T-helper 2 cell treated with Interferon-gamma antibody and Interleukin-4, amounts not matched to agents 5 μg/mL and 100 μg/mL, for 36 hours (primary cell): ENCODE measurements at places on chromosomes 7 and 10.

DNA sequence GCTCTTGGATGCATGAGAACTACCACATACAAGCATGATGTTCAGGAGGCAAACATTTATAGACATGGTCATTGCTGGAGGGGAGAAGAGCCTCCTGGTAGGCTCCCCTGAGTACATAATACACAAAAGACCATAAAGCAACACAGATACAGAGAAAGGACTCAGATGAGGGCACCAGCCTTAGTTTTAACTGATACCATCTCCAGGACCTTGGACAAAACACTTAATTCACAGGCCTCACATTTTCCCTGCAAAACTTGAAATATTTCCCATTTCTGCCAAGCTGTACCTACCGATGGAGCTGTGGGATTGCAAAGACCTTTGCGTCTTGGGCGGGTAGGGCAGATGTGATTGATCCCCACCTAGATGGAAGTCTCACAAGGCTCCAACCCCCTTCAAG is 16.7 kb upstream of the ZNF488 start:
- H3K4me3 ChIP-seq: no peak overlapping the region
- H3K36me3 ChIP-seq: peaks cover 2% of the 10 kb centered on the region
- no peak for DNase-seq
- H3K27ac ChIP-seq: no peak overlapping the region

DNA sequence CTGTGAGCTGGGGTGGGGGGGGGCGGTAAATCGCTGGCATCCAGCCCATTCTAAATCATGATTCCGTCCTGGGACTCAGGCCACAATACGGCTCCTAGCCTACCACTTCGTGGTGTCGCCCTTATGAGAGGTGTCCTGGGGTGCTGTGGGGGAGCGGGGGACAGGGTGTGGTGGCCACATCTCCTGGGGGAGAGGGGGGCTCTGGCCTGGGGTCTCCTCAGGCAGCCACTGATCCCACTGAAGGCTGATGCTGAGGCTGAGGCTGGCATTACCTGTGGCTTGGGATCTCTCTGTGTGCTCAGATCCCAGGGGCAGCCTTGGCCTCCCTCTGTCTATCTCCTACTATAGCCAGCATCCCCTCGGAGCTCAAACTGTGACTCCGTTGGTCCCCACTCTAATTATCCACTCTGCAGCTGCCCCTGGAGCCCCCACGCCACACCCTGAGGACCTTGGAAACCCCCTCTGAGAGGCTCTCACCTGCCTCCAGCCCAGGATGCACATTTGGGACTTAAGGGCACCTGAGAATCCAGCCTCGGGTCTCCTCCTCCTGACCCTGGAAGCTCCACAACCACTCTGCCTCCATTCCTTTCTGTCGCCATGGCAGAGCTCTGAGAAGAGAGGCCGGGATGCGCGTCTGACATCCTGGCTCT is 249.3 kb upstream of the TCERG1L start:
- H3K4me1 ChIP-seq: no peaks in the 10 kb centered on the region
- DNase-seq: no peak
- no peaks in the 10 kb centered on the region for H3K36me3 ChIP-seq
- no peak overlapping the region for H3K4me3 ChIP-seq
- H3K27me3 ChIP-seq: no peaks in the 10 kb centered on the region

DNA sequence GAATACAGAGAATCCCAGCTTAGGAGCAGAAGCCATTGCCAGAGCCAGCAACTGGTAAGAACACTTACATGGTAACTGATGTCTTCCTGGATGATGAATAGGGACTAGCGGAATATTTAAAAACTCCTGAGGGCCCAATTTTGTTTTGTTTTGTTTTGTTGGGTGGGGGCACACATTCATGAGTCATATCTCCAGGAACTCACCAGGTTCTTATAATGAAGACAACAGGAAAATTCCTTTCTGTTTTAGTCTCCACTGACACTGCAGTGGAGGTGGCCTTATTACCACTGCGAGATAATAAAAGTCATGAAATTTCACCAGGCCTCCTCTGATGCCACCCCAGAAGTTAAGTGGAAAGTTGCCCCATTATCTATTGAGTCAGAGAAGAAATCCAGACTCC is 6.6 kb upstream of the CUZD1 start:
- no peak for DNase-seq
- no peak overlapping the region for H3K4me3 ChIP-seq
- H3K36me3 ChIP-seq: peaks cover 61% of the 10 kb centered on the region
- H3K4me1 ChIP-seq: peaks cover 30% of the 10 kb centered on the region
- no peaks in the 10 kb centered on the region for H3K27me3 ChIP-seq

GRCh38 chr10:69268761-69269416 is 9.4 kb upstream of the HK1 start:
- no peaks in the 10 kb centered on the region for H3K36me3 ChIP-seq
- H3K4me3 ChIP-seq: no peak overlapping the region
- no peak for DNase-seq
- peaks cover 4% of the 10 kb centered on the region for H3K4me1 ChIP-seq

- no peak for DNase-seq
- no peaks in the 10 kb centered on the region for H3K36me3 ChIP-seq
- peaks cover 43% of the 10 kb centered on the region for H3K27me3 ChIP-seq
These were observed 135.4 kb downstream of the KIF20B start for GRCh38 chr10:89836840-89837164.

GRCh38 chr10:73172867-73173266 is 4.9 kb downstream of the FAM149B1 start:
- no peak for DNase-seq
- peaks cover 8% of the 10 kb centered on the region for H3K4me1 ChIP-seq
- no peak overlapping the region for H3K4me3 ChIP-seq
- H3K27ac ChIP-seq: no peak overlapping the region
- no peaks in the 10 kb centered on the region for H3K27me3 ChIP-seq
- H3K36me3 ChIP-seq: peaks cover 9% of the 10 kb centered on the region

- no peak overlapping the region for H3K27ac ChIP-seq
- H3K36me3 ChIP-seq: no peaks in the 10 kb centered on the region
- DNase-seq: no peak
- no peaks in the 10 kb centered on the region for H3K27me3 ChIP-seq
- no peak overlapping the region for H3K4me3 ChIP-seq
- peaks cover 2% of the 10 kb centered on the region for H3K4me1 ChIP-seq
These were observed 18.0 kb downstream of the MACC1 start for GRCh38 chr7:20199015-20199737.

DNA sequence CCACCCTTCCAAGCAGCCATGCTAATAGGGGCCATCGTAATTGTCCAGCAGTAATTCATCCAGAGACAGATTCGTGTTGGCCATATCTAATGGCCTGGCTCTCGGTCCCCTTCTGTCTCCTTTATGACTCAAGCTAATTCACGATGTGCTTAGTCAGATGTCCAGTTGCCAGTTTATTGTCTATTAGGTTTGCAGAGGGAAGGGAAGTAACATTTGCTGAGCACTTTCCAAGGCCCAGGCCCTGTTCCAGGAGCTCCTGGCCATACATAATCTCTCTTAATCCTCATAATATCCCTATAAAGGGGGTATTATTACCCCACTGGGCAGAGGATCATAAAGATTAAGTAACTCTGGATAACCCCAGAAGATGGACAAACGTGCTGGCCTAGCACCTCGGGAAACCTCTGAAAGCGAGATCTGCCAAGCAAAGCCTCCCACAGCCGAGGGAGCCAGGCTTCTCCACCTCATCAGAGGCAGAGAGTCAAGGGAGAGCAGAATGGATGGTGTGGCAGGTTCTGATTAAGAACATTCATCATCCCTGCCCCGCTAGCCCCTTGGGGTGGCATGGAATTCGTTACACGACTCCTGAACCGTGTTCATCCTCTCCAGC is 153.7 kb downstream of the PLXNA4 start:
- DNase-seq: no peak
- H3K27ac ChIP-seq: no peak overlapping the region
- peaks cover 26% of the 10 kb centered on the region for H3K4me1 ChIP-seq
- H3K27me3 ChIP-seq: peaks cover 50% of the 10 kb centered on the region
- no peak overlapping the region for H3K4me3 ChIP-seq
- peaks cover 12% of the 10 kb centered on the region for H3K36me3 ChIP-seq

- no peaks in the 10 kb centered on the region for H3K27me3 ChIP-seq
- H3K4me3 ChIP-seq: no peak overlapping the region
- no peaks in the 10 kb centered on the region for H3K36me3 ChIP-seq
- no peak overlapping the region for H3K27ac ChIP-seq
- peak; percentile 6 for DNase-seq
These were observed 81.9 kb upstream of the CALN1 start for GRCh38 chr7:72493850-72494661.

- no peak for DNase-seq
- H3K27me3 ChIP-seq: no peaks in the 10 kb centered on the region
- H3K4me3 ChIP-seq: no peak overlapping the region
- H3K4me1 ChIP-seq: peaks cover under 1% of the 10 kb centered on the region
- no peak overlapping the region for H3K27ac ChIP-seq
These were observed 182.7 kb downstream of the CUX1 start for GRCh38 chr7:102000123-102000522.

DNA sequence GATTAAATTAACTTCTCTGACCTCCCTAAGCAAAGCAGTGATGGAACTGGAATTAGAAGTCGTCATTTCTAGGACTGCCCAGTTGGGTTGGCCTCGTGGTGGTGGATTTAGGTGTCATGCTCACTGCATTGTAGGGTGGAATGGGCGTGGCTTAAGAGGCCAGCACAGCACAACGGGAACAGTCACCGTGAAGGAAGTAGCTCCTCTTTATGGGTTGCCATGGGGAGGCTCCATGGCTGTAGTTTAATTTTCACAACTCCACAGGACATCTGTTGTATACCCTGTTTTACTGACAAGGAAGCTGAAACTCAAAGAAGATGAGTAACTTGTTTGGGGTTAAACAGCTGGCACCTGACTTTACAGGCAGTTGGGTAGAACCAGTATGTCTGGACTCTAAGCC is 208.3 kb downstream of the CELF2 start:
- peak overlapping the region; percentile 87 for H3K27ac ChIP-seq
- H3K4me3 ChIP-seq: peak overlapping the region; percentile 55
- no peaks in the 10 kb centered on the region for H3K27me3 ChIP-seq
- DNase-seq: peak; percentile 78

GRCh38 chr7:109611656-109612055 is 1042.0 kb downstream of the DNAJB9 start:
- no peak overlapping the region for H3K27ac ChIP-seq
- no peaks in the 10 kb centered on the region for H3K27me3 ChIP-seq
- DNase-seq: no peak
- H3K4me3 ChIP-seq: no peak overlapping the region
